ENCODE measurements at places on chromosomes 2 and 18.

GRCh38 chr18:72444798-72445155 is 99.4 kb downstream of the CBLN2 start:
- DNase-seq, result no peak

DNA sequence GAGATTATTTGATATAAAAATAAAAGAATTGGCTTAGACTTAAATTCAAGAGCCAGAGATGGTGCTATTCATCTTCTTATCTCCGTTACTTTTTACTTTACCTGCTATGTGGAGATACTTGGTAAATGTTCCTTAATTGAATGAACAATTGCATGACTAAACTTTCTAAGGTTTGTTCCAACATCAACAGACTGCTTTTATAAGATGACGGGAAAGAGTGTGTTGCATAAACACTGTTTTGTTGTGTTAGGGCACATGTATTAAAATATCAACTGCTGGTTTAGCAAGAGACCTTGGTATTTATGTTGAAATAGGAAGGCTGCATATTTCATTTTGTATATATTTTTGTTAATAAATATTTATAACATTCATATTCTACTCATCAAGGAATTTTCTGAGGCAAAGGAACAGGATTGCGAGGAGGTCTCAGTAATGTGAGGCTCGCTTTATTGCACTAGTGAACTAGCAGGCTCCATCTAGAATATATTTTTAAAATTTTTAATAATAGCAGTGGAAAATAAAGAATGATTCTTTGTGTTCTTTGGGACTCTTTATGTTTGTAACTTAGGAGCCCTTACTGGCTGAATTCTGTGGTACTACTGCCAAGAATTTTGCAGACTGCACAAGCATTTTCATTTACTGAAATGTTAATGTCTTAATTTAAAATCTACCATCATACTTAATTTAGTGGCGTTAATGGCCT is 10.7 kb upstream of the NFE2L2 start:
- no peak for DNase-seq

GRCh38 chr2:158967114-158967730 is 1.2 kb upstream of the TANC1 start:
- no peak for DNase-seq

- DNase-seq, result no peak
These were observed 337.5 kb downstream of the GULP1 start for GRCh38 chr2:188628989-188629752.

- DNase-seq, result no peak
These were observed 146.4 kb downstream of the TPO start for GRCh38 chr2:1559589-1560175.
